ENCODE measurements at places on chromosomes 5 and 9.
A peak's percentile ranks its signal among the peaks of the same experiment; 100 is the strongest.

GRCh38 chr5:73960023-73960422 is 334.0 kb downstream of the ARHGEF28 start:
- DNase-seq = no peak

GRCh38 chr5:28714907-28715698 is 1676.7 kb upstream of the CDH9 start:
- DNase-seq = no peak

DNA sequence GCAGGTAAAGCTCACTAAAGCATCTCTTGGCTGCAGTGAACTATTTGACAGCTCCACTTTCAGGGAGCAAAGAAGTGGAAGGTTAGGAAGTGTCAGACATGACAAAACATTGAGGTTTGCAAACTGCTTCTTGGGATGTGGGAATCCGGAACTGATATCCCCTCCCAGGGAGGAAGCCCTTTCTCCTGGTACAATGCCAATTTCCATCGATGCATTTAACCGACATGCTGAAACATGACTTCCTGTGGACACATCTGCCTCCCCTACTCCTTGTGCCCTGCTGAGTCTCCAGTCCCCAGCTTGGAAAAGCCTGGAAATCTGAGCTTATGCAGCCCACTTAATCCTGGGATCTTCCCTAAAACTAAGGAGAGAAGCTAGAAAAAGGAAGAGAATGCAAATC is 323.1 kb upstream of the DAP start:
- DNase-seq = no peak

DNA sequence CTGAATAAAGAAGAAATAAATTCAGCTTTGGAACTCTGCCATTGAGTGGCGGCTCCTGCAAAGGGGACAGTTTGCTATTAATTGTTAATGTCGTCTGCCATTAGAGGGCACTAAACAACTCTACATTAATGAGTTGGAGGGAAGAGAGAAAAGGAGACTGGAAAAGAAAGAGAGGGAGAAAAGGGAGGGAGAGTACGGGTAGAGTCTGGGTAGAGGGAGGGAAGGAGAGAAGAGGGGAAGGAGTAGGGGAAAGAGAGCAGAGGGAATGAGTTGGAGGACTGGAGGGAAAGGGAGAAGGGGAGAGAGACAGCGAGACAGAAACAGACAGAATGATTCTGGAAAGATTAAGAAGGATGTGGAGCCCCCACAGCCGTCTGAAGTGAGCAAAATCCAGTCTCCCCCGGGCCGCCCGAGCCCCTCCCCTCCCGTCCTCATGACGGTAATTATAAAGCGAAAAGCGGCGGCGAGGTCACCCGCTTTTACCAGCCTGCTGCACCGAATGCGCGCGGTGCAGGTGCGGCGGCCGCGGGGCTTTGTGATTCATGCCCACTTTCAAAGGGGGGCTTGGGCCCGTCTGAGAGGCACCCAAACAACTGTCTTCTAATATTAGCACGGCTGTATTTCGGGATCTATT is 1.9 kb upstream of the FST start:
- DNase-seq = peak; percentile 75

GRCh38 chr9:89542401-89543021 is 44.6 kb upstream of the SEMA4D start:
- no peak for DNase-seq

- no peak for DNase-seq
These were observed 11.3 kb downstream of the KLF9 start for GRCh38 chr9:70403166-70403565.

DNA sequence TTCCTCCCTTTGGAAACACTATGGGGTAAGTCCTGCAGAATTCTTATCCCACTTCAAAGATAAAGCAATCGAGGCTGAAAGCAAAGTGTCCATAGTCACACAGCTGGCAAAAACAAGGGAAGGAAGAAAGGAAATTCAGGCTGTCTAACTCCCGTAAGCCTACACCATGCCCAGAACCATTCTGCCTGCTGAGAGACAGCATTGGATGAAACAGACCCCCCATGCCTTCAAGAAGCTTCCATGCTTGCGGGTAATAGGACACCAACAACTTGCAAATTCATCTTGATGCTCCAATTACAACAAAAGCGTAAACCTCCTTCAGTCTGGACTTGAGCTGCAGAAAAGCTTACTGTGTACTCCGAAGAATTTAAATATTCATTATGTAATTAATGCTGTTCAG is 181.1 kb upstream of the WWC1 start:
- DNase-seq = no peak

- no peak for DNase-seq
These were observed 855.4 kb downstream of the TAF11L14 start for GRCh38 chr5:18489703-18490102.

DNA sequence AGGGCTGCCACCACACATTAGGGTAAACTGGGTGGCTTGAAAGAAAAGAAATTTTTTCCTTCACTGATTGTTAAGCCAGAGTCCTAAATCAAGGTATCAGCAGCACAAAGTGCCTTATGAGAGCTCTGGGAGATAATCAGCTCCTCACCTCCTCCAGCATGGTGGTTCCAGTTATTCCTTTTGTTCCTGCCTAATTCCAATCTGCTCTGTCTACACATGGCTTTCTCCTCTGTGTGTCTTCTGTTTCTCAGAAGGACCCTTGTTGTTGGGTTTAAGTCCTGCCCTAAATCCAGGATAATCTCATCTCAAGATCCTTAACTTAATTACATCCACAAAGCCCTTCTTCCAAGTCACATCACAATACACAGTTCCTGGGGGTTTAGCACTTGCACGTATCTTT is 1352.0 kb upstream of the CDH9 start:
- DNase-seq = no peak

- DNase-seq = no peak
These were observed 497.4 kb upstream of the CYLC2 start for GRCh38 chr9:102497709-102498108.

DNA sequence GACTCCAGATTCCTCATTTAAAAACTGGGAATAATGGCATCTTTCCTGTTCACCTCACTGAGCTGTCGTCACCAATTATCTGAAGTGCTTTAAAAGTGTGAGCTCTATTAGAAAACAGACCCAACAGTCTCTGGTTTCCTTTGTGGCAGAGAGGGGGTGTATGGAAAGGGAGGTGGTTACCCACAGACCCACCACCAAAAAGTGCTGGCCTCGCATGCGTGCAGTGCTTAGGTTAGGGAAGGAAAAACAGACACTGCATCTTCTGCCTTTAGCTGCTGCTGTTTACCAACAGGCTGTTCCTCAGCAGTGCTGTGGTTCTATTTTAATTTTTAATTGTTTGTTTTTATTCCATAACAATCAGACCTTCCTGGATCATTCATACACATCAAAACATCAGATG is 249.6 kb downstream of the PIK3R1 start:
- no peak for DNase-seq

DNA sequence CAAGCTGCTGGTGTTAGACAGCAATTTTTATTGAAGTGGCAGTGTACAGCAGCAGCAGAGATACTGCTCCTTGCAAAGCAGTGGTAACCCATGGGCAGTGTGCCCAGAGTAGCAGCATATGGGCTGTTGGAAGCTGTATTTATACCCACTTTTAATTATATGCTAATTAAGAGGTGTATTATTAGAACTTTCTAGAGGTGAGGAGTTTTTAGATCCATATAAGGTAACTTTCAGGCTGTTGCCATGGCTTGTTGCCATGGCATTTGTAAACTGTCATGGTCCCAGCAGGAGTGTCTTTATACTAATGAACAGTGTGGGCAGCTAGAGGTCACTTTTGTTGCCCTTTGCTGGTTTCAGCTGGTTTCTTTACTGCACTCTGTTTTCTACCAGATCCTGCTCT is 3.7 kb upstream of the PJA2 start:
- peak; percentile 72 for DNase-seq

DNA sequence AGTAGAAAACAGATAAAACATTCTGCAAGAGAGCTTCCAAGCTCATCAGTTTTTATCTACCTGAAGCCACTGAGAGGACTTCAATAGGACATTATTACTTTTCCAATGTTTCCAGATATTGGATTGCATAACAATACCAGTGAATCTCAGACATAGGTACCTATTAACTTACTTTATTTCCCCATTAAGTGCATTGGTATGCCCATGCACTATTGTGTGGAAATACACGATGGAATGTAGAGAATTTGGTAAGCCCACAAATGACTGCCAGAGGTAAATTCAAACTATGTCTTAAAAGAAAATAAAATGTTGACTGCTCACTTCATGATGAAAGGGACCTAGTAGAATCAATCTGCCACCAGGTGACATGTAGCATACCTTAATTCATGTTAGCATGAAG is 48.1 kb upstream of the PRR16 start:
- no peak for DNase-seq

- no peak for DNase-seq
These were observed 47.4 kb upstream of the SNCAIP start for GRCh38 chr5:122264610-122265009.

DNA sequence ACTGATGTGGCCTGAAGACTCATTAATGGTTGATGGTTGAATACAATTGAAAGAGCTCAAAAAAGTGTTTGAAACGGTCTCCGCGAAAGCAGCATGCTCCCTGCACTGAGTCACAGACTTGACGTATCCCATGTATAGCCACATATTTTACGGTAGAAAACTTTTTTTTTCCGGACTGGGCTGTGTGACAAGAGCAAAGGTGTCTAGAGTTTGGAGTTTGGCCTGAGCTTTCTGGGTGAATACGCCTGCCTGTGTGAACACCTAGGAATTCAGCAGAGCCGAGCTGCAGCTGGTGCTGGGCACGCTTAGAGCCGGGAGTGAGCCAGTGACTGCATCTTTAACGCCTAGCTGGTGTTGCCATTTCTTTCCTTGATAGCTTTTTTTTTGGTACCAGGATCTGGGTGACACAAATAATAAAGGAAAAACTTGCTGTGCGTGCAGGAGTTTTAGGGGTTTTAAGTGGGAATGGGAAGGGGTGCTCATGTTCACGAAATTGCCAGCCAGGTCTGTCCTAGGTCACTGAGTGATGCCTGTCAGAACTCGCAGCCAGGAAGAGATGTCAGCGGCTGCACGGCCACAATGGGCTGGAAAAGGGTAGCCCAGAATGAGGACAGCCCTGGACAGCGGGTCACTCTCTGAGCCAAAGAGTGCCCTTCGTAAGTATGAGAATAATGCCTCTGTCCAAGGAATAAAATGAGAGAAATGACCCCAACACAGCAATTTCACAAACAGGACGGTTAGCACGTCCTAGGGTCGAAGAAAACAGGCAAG is 51.7 kb downstream of the PSMB7 start:
- DNase-seq = no peak

- no peak for DNase-seq
These were observed 90.1 kb downstream of the THBS4 start for GRCh38 chr5:80125022-80125961.

- DNase-seq = no peak
These were observed at the start of gene STPG3 for GRCh38 chr9:137251194-137251461. STPG3 (plus strand) TSS chr9:137251286; CDS start chr9:137251287, 1 bp downstream.

GRCh38 chr9:16743375-16743774 is 127.1 kb downstream of the BNC2 start:
- no peak for DNase-seq

DNA sequence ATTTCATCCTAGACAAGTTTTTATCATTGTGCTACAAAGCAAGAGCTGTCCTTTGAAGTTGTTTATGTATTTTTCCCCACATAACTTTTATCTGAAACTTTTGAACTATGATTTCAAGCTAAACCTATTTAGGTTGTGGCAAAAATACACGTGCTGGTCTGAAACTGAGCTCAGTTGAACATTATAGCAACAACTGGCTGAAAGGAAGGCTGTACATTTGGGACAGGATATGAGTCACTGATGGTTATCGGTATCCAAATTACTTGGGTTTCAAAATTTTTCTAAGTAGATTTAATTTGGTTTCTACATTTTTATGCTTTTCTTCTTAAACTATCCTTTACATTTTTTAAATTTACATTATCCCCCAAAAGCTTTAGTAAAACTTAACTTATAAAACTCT is 627.3 kb upstream of the NUDT12 start:
- DNase-seq = no peak

GRCh38 chr5:56831773-56832172 is 16.4 kb downstream of the MAP3K1 start:
- DNase-seq = no peak
